ENCODE measurements at places on chromosomes 4 and X.

- no peak for DNase-seq
Measured at GRCh38 chrX:45758319-45758718, 557.6 kb upstream of the DIPK2B start.

DNA sequence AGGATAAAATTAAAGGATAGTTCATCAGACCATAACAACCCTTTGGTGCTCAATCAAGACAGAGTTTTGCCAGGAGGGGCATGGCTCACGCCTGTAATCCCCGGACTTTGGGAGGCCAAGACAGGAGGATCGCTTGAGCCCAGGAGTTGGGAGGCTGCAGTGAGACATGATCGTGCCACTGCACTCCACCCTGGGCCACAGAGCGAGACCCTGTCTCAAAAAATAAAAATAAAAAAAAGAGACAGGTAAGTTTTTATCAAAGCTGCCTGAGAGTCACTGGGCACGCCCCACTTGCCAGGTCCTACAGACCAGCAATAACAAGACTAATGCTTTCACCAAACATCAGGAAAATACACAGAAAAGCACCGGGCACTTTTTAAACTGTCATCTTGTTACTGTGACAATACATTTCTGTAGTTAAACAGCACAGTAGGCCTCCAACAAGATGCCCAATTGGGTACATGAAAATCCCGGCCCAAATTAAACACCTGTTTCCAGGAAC lies 765 bp downstream of the CFAP97 start:
- DNase-seq: no peak

- peak; percentile 40 for DNase-seq
Measured at GRCh38 chr4:87853108-87853507, 20.3 kb downstream of the MEPE start.

- no peak for DNase-seq
Measured at GRCh38 chr4:77007358-77008230, 58.0 kb downstream of the SEPTIN11 start.

GRCh38 chrX:129932821-129933321 lies 26.9 kb downstream of the UTP14A start:
- DNase-seq: no peak

DNA sequence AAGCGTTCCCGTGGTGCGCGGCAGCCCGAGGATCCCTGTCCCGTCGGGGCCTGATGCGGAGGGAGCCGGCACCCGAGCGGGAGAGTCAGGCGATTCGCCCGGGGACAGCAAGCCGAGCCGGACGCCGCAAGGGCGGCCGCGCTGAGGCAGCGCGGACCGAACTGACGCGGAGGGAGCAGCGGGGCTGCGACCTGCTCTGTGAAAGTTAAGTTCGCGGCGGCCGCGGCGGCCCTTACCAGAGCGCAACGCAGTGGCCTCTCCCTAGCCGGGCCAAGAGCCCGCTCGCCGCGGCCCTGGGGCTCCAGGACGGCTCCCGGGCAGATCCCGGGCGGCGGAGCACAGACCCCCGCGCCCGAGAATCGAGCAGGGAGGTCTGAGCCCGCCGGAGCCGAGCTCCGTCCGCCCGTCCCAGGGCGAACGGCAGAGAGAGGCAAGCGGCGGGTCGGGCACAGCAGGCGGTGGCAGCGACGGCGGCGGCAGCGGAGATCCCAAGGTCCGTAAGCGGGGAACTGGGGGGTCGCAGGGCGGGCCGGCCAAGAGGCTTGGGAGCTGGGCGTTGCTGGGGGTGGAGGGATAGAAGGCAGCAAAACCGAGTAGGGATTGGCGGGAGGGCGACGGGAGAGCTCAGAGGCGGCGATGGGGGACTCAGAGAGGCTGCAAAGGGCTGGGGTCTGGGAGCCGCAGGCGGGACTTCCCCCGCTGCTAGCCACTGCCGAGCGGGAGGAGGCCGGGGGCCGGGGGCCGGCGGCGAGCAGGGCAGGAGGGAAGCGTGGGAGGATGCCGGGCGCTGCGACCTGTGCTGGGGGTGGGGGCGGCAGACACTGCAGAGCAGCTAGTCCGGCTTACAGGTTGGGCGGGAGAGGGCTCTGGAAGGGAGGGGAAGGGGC lies 1.0 kb downstream of the GPR50 start:
- DNase-seq: peak; percentile 53

- no peak for DNase-seq
Measured at GRCh38 chr4:30757357-30757756, 37.2 kb downstream of the PCDH7 start.

GRCh38 chrX:51894697-51895336 lies 1.4 kb downstream of the MAGED1 start:
- peak; percentile 48 for DNase-seq

GRCh38 chrX:108313669-108314068 lies 124.6 kb downstream of the COL4A6 start:
- no peak for DNase-seq

- DNase-seq: no peak
Measured at GRCh38 chrX:4909348-4909747, 1195.9 kb upstream of the PRKX start.

- DNase-seq: no peak
Measured at GRCh38 chr4:163558539-163559044, 64.1 kb downstream of the TMA16 start.

DNA sequence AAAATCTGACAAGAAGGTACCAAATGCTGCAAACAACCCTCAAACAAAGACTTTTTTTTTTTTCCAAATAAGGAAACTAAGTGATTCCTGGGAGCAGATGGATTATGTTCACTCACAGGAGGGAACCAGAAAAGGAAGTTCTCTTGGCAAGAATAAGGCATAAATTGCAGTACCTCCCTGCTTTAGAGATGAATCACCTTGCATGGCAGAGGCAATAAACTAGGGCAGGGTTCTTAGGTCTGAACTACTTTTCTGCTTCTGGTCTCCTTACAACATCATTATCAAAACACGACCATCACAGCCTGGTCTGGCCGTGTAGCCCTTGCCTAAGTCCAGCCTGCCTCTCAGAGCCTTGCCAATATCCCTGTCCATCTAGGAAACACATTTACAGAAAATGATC lies 6.3 kb downstream of the TMEM31 start:
- DNase-seq: no peak

DNA sequence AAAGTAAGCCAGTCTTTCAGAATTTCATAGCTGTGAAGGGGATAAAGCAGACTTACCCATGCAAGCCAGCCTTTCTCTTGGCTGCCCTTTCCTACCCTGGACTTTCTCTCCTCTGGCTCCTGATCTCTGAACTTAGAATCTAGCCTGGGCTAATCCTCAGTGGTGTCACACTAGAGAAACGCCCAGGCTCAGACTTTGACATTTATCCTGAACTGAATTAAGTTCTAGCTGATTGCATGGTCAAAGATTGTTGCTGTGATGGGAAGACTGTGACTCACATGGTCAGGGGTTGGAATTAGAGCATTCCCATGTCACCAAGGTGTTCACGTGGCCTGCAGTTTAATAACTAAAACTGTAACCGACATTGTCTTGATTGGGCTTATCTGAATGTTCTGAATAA lies 469.5 kb upstream of the FAT1 start:
- no peak for DNase-seq

- no peak for DNase-seq
Measured at GRCh38 chr4:7959078-7959477, 19.4 kb upstream of the AFAP1 start.

DNA sequence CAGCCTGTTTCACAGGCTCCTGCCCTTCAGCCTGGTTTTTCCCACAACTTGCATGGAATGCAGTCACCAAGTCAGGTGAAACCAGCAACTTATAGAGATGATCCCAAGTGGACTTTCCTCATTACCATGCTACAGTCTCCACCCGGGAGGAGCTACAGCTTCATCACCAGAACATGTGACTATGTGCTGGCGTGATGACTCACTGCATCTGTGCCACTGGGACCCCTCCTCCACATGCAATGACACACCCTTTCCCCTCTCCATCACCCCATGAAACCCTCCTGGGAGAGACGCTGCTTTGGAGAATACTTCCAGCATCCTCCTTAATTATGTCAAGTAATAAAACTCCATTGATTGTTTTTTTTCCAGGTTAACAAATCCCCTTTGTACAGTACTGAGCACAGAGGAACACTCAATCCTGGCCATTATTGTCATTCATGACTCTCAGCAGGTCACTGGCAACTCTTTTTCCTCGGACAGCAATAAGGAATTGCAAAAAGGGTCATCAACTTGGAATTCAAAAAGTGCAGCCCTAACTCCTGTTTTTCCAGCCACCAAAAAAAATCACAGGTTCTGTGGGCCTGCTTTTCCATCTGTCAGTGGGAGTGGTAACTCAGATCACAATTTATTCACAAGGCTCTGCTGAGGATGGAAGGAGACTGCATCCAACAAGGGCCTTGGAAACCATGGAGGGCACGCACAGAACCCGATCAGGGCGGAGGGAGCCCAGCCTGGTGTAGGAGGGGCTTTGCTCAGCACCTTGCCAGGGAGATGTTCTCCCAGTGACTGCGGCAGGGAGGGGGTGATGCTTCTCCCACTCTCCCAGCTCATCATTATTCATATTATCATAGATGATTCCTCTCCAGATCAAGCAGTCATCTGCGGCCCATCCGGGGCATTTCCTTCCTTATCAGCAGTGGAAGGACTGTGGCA lies 17.4 kb downstream of the QDPR start:
- no peak for DNase-seq

DNA sequence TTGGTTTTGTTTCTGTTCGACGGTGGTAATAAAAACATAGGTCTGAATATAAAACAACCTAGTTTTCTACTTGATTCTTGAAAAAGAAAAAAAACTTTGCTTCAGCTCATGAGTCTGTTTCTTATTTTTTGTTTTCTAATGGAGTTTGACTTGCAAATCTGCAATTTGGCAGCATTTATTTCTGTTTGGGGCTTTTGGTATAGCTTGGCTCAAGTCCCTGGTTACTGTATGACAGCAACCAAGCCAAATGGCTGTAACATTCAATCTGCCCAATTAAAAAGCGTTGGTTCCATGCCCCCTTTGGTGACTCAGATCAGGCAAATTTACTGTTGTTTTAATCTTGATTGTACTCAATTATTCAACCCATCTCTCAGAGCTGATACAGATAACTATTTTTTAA lies 263.4 kb downstream of the GRIA3 start:
- DNase-seq: no peak

GRCh38 chrX:110759785-110760184 lies 35.8 kb downstream of the CHRDL1 start:
- no peak for DNase-seq

- no peak for DNase-seq
Measured at GRCh38 chr4:83115656-83116285, 1.2 kb upstream of the PLAC8 start.

DNA sequence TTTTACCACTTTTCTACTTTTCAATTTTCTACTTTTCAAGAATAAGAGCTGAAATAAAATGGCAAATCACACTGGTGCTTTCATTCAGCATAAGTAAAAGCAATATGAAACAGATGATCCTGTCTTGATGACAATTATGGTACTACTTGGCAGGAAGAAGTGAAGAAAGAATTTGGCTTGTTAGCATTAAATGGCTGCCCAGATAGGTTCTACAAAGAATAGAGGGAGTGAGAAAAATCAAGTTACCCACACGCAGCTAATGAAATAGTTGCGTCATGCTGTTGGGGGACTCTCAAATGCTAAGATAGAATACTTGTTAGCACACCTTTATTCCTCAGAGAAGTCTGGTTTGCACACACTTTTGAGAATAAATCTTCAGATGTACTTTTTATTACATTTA lies 12.5 kb upstream of the LCORL start:
- no peak for DNase-seq

DNA sequence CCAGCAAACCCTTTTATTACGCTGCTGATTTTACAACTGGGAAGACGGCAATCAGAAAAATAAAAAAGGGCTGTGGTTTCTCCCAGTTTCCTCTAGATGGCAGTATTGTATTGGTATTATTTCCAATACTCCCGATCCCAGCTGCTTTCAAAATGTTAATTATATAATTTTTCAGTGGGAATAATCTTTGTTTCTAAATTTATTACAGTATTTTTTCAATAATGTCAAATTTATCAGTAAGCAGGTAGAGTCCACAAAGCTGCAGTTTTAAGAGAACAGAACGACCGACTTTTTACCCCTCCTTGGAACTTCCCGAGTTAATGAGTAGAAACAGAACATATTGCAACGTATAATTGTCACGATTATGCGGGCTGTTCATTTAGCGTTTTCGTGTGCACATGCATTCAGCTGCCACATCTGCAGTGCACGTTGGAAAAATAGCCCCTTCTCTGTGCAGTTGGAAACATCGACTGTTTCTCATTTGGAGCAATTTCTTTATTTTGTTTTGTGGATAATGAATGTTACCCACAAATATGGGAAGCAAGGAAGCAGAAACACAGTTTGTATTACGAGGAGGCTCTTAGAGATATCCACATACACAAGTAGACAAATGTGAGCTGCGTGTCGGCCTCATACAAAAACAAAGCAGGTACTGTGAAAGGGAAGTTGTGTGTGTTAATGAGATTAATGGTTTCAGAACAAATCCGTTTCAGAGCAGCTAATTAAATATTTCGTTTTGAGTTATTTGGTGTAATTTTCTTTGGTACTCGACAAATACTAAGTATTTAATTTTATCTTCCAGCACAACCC lies 188.0 kb downstream of the STIM2 start:
- peak; percentile 57 for DNase-seq

- no peak for DNase-seq
Measured at GRCh38 chr4:107098401-107098800, 62.3 kb upstream of the DKK2 start.

- no peak for DNase-seq
Measured at GRCh38 chr4:182684796-182685195, 232.4 kb downstream of the DCTD start.

GRCh38 chr4:59570860-59571476 lies 1629.2 kb upstream of the ADGRL3 start:
- DNase-seq: no peak

DNA sequence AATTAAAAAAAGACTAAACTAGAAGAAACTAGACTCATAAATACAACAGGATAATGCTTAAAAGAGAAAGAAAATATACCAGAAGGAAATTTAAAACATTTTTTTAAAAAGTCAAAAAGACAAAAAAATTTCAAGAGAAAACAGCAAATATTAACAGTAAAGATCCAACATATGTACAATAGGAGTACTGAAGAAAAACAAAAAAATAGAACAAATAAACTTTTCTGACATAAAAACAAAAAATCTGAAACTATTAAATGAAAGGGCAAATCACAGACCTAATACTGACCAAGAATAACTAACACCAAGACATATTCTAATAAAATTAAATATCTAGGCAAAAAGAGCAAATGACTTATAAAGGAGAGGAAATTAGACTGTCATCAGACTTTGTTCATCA lies 11.5 kb downstream of the DNAJB14 start:
- DNase-seq: no peak

GRCh38 chrX:38845426-38845825 lies 44.2 kb downstream of the MID1IP1 start:
- no peak for DNase-seq

- peak; percentile 18 for DNase-seq
Measured at GRCh38 chrX:106481341-106481740, 130.4 kb upstream of the RADX start.

DNA sequence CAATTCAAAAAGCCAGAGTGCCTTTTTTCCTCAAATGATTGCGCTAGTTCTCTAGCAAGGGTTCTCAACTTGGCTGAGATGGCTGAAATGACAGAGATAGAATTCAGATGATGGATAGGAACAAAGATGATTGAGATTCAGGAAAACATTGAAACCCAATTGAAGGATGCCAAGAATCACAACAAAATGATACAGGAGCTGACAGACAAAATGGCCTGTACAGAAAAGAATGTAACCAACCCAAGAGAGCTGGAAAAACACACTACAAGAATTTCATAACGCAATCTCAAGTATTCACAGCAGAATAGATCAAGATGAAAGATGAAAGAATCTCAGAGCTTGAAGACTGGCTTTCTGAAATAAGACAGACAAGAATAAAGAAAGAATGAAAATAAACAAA lies 51.7 kb upstream of the MMAA start:
- no peak for DNase-seq

GRCh38 chrX:68761086-68761485 lies 67.7 kb upstream of the EFNB1 start:
- DNase-seq: no peak

Measured in D341Med (cell line).